T-helper 17 cell (primary cell): ENCODE measurements at places on chromosomes 4 and X. TPM values are rescaled to one million over a fixed set of nuclear protein-coding genes. Genes with fewer than 3 reads are reported as not detected.

Gene CDKL2
- 0.67 TPM for total RNA-seq

Gene ARHGAP6
- total RNA-seq: 16.1 TPM

Gene OPN1MW2
- not detected for total RNA-seq

Gene CCDC110
- total RNA-seq: not detected

Gene SYP
- 0.30 TPM for total RNA-seq

DNA sequence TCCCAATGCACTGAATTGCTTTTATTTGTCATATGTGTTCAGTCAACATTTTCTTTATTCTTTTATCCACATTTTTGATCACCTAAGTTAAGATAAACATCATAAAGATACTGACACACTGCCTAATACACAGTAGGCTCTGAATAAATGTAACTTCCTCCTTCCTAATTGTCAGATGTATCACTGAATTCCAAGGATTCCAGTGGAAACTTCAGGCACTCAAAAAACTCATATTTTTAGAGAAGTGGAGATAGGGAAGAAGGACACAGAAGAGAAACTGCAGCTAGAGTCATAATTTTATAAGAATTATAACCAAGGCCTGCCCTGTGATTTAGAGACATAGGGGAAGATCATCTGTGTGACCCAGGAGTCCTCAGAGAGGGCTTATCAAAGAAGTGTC, 753.3 kb downstream of the ADGRL3 start:
- no peak for DNase-seq
- no peaks in the 10 kb centered on the region for H3K36me3 ChIP-seq
- no peaks in the 10 kb centered on the region for H3K27me3 ChIP-seq
- no peak overlapping the region for H3K4me3 ChIP-seq
- no peaks in the 10 kb centered on the region for H3K4me1 ChIP-seq

DNA sequence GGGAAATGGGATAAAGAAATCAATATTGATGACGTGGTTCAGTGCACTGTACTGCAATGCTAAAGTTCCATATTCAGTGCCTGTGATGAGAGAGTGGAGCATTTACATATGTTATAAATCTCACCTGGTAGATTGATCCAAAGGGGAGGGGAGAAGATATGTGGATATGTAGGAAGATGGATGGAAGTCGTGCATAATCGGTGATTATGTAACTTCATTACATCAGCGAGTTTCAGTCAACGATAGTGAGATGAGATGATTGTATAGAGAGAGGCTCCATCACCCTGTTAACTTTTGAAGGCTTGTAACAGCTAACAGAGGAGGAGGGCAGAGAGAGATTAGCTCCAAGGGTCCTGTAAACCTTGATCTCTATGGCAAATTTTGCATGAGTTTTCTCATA, 1.8 kb downstream of the IL1RAPL1 start:
- no peaks in the 10 kb centered on the region for H3K4me1 ChIP-seq
- no peak for DNase-seq
- no peak overlapping the region for H3K27ac ChIP-seq
- no peak overlapping the region for H3K4me3 ChIP-seq

Gene SPINK2
- total RNA-seq: not detected
